ENCODE measurements at places on chromosomes 1 and 21. TPM values are rescaled to one million over a fixed set of nuclear protein-coding genes. Genes with fewer than 3 reads are reported as not detected.
A peak's percentile ranks its signal among the peaks of the same experiment; 100 is the strongest.

GRCh38 chr1:96565546-96565945 lies 156.0 kb upstream of the PTBP2 start:
- no peak for DNase-seq

DNA sequence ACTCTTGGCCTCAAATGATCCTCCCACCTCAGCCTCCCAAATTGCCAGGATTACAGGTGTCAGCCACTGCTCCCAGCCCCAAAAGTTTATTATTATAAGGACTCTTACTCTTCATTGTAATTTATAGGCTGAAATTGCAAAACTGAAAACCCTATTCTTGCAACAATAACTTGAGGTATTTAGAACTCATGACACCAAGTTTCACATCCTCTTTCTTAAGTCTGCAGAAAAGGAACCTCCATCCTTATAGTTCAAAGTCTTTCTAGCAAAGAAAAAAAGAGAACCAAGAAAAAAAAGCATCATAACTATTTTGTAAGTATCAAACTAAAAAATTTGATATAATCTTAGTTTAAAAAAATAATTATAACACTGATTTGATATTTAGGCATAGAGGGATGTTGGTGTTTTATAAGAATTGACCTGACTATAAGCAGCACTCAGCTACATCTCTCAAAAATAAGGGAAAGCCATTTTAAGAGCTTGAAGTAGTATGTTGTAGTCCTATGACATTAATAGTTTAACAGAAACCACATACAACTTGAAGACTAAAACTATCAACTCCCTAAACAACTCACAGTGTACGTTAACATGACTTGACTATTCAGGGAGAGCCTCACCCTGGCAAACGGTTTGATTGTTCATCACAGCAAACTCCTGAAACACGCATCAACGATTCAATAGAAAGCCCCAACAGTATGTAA lies 122.4 kb downstream of the AKT3 start:
- no peak for DNase-seq

DNA sequence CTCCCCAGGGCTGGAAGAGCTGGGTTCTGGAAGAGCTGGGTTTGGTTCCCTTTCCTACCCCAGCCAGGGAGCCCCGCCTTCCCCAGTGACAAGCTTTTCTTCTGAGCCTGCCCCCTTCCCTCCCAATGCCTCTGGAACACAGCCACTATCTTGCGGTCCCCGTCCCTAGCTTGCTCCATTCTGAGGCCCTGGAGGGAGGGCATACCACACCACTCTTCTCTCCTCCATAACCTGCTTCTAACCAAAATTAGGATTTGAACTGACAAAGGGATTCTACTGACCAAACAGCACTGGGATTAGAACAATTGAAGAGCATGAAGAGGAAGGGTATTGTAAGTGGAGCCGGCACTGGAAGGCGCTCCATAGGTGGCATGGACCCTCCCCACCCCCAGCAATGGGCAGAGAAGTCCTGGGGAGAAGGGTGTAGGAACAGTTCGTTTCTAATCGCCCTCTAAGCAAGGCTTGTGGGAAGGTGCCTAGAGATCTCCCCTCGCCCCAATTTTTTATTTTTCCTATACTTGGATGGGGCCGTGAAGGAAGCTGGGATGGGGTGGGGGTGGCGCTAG lies 690 bp downstream of the C1orf216 start:
- peak; percentile 85 for DNase-seq

DNA sequence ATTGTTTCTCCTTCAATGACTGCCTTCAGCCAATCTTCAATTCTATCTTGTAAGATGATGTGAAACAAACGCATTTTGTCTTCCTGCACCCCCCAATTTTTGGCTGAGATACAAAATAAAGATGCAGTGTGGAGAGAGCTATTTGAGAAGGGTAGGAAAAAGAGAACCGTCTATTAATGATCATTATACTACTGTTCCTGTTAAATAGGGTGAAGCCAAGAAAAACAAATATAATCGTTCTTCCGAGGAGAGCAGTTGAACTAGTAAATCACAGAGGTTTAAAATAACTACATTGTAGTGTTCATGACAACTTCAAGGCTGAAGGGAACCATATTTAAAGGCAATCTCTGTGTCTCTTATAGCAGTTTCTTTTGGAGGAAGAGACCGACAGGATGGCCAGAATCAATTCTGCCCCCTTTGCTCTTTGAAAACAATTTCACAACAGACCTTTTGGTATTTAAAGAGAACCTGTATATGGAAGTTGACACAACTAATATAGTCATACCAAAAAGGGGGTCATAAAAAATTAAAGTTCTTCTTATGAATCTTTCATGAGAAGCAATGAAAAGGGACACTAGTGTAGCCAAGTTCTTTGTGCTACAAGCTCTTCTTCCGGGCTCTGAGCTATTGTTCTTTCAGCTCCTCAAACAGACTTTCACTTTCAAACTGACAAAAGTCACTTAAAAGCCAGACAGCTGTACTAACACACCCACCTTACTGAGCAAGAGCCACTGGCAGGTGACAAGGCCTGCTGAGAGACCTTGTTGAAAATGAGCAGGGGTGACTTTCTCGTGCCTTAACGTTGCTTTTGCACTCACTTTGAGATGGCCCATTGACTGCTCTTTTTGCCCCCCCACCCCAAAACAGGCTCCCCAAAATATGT lies 30.9 kb downstream of the PROX1 start:
- DNase-seq: no peak

- DNase-seq: no peak
These were observed 210.3 kb upstream of the AJAP1 start for GRCh38 chr1:4444086-4444485.

- peak; percentile 83 for DNase-seq
These were observed 3.0 kb downstream of the TSPAN2 start for GRCh38 chr1:115086176-115086830.

DNA sequence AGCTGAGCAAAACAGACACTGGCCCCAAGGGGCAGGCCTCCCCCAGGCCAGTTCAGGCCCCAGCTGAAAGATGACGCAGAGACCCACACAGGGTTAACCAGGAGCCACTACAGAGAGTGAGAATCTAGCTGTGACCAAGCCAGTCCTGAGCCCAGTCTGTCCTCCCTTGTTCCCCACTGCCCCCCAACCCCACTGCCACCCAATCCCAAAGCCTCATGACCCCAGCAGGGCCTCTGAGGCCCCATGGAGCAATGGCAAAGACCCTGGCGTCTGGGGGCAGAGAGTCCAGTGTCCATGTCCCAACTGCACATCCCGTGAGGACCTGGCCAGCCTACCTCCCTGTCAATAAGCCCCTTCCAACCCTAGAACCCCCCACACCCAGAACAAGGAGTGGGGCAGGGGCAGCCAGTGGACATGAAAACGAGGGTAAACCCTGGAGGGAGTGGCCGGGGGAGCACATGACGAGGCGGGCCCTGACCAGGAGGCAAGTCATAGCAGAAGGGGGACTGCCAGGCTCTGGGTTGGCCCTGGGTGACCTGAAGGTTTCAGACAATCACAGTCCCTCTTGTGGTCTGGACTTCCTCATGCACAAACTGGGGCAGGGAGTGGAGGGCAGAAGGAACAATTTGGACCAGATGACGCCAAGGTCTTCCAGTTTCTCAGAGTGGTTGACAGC lies 100.5 kb downstream of the GLIS1 start:
- no peak for DNase-seq

Gene AMY1B
- total RNA-seq: not detected

Gene SYT11
- total RNA-seq: 20.6 TPM

Gene S100A14
- total RNA-seq: 0.82 TPM

Measured in sigmoid colon (tissue), 7 donors.